Cortex of kidney (tissue), 1 donor: ENCODE measurements at places on chromosomes 5 and 9.

DNA sequence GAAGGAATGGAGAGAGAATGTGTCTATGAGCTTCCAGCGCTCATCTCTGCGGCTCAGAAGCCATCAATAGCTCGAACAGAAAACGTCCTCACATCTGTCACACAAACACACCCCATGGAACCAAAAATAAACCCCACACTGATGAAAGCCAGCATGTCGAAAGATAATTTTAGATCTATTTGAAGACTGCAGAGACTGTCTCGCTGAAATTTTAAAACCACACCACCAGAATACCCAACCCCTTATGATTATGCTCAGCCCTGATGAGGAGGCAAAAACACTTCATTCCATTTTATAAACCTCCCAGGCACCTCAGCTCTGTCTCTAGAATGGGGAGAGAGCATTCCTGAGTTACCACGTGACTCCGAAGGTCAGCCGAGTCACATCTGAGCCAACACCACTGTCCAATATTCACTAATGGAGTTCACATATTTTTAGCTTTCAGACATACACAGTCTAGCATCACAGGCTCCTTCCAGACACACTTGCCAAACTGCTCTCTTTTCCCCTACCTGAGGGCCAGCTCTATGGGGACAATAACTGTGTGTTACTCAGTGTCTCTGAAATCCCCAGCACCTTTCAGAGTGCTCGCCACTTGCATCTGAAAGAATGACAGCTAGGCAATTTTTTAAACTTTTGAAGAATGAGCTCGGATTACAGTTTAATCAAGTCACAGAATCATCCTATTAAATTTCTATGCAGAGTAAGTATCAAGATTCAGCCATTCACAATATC, 63.2 kb downstream of the SERINC5 start:
- DNase-seq = no peak

- no peak for DNase-seq
Measured at GRCh38 chr9:3888497-3888858, 362.7 kb upstream of the RFX3 start.

GRCh38 chr9:133405508-133406438, 12.0 kb downstream of the REXO4 start:
- no peak for DNase-seq

GRCh38 chr9:88990729-88991065, 571 bp upstream of the S1PR3 start:
- DNase-seq = no peak

DNA sequence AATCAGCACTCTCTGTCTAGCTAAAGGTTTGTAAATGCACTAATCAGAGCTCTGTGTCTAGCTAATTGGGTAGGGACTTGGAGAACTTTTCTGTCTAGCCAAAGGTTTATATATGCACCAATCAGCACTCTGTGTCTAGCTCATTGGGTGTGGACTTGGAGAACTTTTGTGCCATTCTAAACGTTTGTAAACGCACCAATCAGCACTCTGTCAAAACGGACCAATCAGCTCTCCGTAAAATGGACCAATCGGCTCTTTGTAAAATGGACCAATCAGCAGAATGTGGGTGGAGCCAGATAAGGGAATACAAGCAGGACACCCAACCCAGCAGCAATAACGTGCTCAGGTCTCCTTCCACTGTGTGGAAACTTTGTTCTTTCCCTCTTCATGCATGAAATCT, 298.6 kb upstream of the PTPRD start:
- DNase-seq = no peak

DNA sequence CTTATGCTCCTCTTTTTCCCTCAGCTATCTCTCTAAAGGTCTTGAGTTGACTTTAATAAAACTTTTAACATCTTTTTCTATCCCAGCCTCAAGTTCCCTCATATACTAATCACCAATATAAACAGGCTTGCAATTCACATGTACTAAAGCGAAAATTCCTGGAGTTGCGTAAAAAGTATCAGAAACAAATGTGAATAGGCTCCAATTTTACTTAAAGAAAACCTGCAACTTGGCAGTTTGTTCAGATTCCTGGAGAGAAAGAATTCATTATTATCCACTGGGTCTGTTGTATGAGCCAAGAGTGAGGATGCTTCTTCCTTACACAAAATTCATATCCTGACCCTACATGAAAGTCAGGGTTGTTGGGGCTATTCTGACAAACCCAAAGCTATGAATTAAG, 384.2 kb downstream of the DTWD2 start:
- no peak for DNase-seq

- no peak for DNase-seq
Measured at GRCh38 chr9:88991066-88992034, at the start of gene S1PR3. S1PR3 (plus strand) TSS chr9:88991468; CDS start chr9:89001201, 9,733 bp downstream.

DNA sequence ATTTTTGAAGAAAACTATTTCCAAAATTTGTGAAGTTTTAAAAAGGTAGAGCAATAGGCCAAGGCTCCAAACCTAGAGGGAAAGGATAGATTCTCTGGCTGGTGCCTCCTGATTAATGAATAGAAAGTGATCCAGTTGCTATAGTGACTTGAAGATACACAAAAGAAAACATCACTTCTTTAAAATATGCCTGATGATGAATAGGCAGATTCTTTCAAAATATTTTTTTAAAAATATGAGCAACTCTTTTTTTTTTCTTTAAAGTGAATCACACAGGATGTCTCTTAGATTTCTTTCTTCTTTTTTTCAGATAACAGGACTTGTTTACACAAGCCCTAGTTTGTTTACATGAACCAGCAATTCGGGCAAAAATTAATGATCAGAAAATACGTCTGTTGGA, 124.4 kb downstream of the RFK start:
- no peak for DNase-seq

- no peak for DNase-seq
Measured at GRCh38 chr5:95988877-95989276, 27.2 kb upstream of the ELL2 start.

DNA sequence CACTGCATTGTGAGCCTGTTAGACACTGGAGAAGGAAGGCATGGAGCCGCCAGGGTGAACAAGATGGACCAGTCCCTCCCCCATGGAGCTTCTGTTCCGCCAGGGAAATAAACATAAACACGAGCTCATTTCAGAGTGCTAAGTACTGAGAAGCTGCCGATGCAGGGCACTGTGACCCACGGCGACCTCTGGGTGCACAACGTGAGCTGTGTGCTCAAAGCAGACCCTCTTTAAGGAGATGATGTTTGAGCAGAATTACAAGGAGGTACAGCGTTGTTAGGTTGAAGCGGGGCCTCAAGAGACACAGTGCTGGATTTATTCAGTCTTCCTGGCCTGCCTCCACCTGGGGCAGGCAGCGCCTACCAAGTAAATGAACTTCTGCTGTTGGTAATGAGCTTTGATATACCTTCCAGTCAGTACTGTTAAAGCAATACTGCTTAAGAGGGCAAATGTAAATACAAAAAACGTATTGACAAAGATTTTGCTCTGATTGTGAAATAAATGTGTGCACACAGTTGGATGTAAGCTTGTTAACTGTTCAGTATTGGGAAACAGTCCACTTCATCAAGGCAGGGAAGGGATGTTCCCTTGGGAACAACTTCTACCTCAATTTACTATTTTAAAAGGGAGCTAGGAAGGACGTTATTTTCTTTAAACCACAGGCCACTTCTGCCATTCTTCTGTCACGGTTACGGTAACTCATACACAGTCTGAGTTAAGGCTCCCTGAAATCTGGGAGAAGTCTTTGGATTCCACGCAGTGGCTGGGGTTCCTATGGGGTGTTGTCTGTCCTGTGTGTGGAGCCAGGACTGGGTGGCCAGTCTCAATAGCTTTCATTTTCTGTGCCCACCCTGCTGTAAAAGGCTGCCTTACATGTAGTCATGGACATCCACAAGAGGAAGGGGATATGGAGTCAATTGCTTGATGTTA, 48.9 kb upstream of the DMRT1 start:
- DNase-seq = no peak

DNA sequence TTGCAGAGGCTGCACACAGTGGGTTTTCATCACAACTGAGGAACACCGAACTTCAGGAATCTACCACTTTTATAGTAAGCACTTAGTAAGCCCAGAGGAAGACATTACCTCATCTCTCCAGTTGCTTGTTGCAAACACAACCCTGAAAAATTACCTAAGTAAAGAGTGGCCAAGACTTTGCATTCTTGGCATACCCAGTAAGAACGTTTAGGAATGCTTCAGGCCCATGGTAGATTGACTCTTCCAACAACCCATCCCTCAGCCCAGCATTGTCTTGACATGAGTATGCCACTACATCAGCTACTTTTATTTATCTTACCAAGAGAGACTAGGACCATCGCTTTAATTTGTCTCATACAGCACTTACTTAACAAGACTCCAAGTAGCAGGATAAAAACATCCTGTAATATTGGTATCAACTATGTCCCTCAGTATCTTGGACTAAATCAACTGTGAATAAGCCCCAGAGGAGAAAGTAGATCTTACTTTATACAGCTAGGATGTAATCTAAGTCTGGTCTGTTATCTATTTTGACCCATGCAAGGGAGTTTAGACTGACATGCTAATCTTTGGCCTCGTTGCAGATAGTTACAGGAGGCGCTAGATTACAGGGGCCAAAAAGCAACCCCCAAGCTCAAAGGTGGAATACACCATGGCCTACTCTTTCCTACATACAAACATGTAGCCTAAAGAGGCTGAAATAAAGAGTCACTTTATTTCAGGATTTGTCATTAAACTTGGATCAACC, 114.9 kb downstream of the INVS start:
- DNase-seq = no peak

- no peak for DNase-seq
Measured at GRCh38 chr9:134555094-134555650, 86.4 kb upstream of the COL5A1 start.

DNA sequence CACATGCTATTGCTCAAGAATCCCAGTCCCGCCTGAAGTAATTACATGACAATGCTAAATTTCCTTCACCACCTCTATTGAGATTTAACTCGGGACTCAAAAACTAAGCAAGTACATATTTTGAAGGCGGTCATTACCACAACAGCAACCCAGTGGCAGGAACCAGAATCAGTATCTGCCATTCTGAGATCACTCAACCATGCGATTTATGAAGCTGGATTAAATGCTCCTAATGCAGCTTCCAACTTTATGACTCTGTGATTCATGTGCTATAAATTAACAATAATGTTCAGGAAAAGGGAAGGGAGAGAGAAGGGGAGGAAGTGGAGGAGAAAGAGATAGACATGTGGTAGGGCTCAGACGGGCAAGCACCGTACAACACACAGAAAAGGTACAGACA, 194.7 kb downstream of the DNAH5 start:
- DNase-seq = no peak

GRCh38 chr5:63697811-63698210, 264.4 kb downstream of the HTR1A start:
- no peak for DNase-seq

DNA sequence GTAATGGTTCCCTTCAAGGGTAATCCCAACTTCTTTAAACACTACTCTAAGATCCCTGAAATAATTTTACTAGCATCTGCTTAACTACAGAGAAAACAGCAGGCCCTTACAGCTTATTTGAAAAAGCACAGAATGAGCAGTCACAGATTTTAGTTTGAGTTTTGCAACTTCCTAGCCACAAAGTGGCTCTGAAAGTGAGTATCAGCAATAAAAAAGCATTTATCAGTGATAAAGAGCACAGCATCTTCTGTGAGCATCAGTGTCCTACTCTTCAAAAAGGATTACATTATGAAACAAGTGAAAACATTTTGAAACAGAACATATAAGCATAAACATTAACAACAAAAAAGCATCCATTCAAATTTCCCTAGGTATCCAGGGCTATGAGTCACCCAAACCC, 45.0 kb downstream of the SAXO1 start:
- DNase-seq = no peak

- no peak for DNase-seq
Measured at GRCh38 chr5:29548262-29548661, 1645.2 kb upstream of the CDH6 start.

DNA sequence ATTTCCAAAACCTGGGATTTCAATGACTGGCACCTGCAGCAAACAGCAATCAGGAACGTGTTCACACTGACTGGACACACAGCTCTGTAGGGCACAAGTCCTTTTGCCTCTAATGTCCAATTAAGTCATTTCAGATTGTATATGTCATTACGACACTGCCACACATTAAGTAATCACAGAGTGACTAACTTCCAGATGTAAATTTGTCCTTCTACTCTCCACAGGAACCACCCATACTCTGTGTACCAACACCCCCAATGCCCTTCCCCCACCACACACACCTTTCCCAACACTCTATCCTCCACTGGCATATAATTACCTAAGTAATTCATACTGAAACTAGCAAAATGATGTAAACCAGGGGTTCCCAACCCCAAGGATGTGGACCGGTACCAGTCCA, 30.5 kb downstream of the LARS1 start:
- DNase-seq = no peak

DNA sequence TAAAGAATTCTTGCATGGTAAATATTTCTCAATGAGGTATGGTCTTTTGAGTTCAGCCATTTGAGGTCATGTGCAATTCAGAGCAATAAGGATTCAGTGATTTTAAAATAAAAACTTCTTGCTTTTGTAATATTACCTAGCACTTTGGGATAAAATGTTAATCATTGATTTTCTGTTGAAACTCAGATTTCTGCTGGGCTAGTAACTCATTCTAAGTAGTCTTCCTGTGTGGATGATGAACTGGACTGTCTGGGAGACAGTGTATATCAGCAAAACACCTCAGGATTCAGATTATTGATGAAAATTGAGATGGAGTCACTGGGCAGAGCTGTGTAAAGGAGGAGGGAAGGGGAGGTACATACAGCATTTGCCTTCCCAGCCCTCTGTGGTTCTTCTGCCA, 10.8 kb upstream of the PSAT1 start:
- DNase-seq = no peak

DNA sequence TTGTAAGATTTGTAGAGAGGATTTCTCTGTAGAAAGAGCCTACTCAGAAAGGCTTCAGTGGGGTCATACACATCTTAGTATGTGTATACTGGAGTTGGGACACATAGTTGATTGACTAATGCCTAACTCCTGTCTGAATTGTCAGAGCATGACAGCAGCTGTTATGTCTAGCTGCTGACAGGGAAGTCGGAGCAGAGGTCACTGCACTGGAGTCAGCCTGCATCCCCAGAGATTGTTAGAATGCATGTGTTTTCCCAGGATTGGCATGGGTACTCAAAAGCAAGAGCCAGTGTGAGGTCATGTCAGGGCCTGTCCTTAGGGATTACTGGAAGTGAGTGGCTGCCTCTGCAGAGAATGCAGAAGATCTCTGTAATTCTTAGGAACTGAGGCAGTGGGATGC, 82.7 kb downstream of the ITGA1 start:
- DNase-seq = no peak

DNA sequence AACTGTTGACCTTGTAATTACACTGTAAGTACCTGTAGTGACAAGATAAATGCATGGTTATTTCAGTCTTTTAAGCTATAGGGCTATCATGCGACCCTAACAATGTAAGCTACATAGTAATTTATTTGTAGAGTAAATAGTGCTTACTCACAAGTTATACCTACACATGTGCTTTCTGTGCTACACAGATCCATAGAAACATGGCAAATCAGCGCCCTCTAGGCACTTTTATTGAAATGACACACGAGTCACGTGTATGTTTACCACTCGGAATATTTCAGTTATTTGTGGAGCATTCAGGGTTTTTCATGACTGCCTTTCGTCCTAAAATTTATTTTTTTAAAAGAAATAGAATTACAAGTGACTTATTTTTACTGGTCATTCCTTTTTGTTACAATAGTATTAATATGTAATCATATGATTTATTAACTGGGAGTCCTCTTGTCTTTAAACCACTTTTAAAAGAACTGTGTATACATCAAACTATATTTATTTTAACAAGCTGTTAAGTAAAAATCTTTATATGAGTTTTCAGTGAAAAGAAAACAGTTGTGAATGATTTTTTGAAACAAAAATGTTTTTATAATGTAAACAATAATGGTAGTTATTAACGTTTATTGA, 1242.3 kb upstream of the WWC1 start:
- DNase-seq = no peak
